Hypothalamus (tissue), 51 donors: ENCODE measurements at places on chromosomes 1 and 21.

DNA sequence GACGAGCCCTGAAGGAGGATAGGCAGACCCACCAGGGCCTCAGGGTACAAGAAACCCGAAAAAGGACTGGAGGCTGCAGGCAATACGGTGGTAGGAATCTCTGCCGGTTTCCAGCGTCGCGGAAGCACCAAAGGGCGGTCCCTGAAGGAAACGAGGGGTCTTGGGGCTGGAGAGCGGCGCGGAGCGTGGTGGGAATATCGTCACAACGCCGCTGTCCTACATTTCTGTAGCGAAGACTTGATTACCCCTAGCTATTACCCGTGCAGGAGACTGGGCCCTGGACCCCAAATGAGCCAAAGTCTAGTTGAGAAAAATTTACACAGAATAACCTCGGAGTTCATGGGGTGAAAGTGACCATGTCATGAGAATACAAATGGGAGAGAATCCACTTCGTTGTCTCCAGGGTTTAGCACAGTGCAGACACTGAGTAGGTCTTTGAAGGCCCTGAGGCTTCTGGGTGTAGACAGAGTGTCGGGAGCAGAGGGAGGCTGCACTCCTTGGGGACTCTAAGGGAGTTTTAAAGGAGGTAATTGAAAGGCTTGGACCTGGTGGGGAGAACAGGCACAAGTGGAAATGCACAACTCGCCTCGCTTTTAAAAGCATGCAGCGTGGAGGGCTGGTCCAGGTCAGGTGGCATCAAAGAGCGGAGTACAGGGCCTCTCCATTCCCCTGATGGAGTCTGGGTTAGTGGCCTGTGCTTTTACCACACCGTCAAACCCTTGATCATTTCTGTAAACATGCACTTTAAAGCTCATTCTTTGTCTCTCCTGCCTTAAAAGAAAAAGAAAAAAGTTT, 1.5 kb downstream of the ATP1A1 start:
- DNase-seq = no peak

- DNase-seq = no peak
Observed at GRCh38 chr21:37683396-37684114, 232.7 kb downstream of the KCNJ6 start.

DNA sequence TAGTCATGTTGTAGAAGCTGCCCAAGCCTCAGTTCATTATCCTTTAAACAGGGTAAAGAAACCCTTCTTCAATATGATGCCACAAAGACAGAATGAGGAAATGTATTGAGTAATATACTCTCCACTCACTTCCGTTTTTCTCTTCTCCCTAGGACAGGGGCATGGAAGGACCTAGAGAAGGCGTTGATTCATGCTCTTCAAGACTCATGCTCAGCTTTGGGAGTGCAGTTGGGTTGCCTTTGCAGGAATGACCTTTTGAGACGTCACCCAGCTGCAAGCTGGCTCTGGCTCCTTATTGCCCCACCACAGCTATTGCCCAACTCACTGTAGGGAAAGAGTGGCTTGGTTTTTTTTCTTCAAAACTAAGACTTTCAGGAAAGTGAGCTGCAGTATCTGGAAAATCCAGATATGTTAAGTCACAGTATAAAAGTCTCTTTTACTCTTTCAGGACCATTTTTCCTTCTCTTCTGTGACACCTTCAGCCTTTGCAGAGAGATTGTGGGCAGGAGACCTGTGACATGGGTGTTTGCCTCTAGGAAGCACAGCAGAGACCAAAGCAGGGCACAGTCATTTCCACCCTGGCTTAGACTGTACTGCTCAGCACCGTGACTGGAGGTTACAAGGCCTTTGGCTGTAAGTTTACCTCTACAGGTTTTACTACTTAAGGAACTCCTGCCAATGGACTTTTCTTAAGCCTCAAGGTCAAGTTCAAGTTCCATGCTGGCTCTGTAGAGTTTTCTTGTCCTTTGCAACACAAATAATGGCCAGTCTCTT, 39.5 kb downstream of the XCL2 start:
- DNase-seq = peak; percentile 3

- DNase-seq = no peak
Observed at GRCh38 chr1:190747704-190748103, 270.0 kb upstream of the BRINP3 start.

GRCh38 chr1:223331301-223331700, 32.7 kb downstream of the SUSD4 start:
- no peak for DNase-seq

DNA sequence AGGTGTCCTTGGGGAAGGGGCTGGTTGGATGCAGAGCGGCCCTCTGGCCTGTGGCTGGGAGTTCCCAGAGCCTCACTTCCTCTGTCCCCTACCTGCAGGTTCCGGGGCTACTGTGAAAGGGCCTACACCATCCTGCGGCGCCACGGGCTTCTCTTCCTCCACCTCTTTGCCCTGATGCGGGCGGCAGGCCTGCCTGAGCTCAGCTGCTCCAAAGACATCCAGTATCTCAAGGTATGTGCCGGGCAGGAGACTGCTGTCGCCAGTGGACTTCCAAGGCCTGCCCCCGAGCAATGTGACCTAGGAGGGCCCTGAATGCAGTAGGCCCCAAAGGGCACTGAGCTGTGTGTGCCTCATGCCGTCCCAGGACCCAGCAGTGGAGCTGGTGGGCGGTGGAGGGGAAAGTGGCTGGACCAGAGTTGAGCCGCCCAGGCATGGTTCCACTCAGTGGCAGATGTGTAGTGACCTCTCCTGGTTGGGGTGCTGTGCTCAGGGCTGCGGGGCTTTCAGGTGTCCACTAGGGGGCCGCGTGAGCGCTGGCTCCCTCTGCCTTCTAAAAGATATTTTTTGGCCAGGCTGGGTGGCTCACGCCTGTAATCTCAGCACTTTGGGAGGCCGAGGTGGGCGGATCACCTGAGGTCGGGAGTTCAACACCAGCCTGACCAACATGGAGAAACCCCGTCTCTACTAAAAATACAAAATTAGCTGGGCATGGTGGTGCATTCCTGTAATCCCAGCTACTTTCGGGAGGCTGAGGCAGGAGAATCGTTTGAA, 73.4 kb downstream of the PIK3CD start:
- DNase-seq = no peak

- DNase-seq = no peak
Observed at GRCh38 chr1:42319871-42320484, 15.1 kb downstream of the FOXJ3 start.

- DNase-seq = no peak
Observed at GRCh38 chr1:85563139-85563538, 17.4 kb upstream of the CCN1 start.

- DNase-seq = peak; percentile 2
Observed at GRCh38 chr1:42777852-42778251, 6.9 kb upstream of the TMEM269 start.

GRCh38 chr1:97013136-97013535, 291.6 kb downstream of the PTBP2 start:
- DNase-seq = no peak

DNA sequence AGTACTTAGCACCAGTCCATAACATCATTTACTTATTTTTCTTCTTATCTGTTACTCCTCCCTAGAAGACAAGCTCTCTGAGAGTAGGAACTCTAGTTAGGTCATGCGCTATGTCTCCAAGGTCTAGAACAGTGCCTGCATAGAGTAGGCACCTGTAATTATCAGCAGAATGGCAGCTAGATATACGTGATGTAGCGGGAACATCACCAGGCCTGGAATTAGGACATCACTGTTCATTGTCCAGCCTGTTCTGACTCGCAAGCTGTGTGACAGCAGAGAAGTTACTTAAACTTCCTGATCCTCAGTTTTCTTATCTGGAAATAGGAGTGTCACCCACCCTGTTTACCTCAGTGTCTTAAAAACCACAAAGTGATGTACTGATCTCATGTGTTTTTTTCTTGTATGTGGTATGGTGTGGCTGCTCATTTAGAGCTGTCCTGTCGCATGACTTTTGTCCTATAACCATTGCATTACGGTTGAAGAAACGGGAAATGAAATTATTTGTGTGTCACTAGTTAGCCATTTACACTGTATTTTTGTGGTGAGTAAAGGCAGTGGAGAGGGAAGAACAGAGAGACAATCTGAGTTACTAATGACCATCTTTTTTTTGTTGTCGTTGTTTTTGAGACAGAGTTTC, 37.1 kb upstream of the EXO1 start:
- no peak for DNase-seq

- no peak for DNase-seq
Observed at GRCh38 chr1:14452551-14452950, 145.9 kb upstream of the KAZN start.

GRCh38 chr1:232589812-232590743, 39.9 kb downstream of the SIPA1L2 start:
- no peak for DNase-seq

DNA sequence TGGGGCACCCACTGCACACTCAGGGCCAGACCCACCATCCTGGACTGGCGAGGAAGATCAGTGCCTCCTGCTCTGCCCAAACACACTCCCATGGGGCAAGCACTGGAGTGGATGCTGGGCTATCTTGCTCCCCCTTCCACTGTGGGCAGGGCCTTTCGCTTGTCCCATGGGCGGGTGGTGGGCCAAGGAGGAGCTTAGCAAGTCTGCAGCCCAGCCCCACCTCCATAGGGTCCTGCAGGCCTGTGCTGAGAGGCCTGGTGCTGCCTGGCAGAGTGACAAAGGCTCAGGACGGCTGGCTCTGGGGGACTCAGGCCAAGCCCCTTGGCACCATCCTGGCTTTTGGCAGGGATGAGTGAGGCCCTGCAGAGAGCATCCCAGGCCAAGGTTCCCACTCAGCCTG, 89.4 kb downstream of the PTPRU start:
- no peak for DNase-seq

DNA sequence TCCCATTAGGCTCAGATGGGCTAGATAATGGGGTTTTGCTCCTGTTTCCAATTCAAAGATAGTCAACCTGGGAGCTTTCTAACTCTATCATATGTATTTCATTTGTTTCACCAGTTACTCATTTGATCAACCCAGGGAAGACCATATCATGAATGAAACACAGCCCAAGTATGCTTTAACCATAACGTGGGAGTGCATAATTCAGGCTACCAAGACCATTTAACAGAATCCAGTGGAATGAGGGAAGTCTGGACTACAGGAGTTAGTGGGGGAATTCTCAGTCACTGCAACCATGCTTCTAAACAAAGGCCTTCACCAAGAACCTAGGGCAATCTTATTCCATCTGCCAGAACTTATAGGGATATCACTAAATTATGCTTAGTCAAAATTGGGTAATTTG, 15.0 kb upstream of the SLC16A1 start:
- no peak for DNase-seq

- DNase-seq = no peak
Observed at GRCh38 chr1:95770581-95770980, 536.6 kb downstream of the RWDD3 start.

DNA sequence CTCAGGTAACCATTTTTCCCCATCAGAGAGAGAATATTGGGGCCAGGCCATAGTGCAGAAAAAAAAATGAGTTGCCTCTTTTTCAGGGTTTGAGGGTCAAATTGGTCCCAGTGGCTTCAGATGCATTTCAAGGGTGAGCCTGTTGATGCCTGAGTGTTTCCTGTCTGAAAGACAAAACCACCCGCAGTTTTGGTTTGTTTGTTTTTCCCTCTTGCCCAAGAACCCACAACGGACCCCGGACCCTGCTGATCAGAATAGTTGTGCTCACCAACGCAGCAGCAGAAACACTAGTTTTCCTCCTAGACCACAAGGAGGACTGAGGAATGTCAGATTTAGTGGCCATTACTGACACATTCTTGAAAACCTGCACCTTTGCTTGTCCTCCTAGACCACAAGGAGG, 1433.1 kb downstream of the PLA2G4A start:
- no peak for DNase-seq

GRCh38 chr1:230794431-230794830, 47.2 kb downstream of the CAPN9 start:
- peak; percentile 6 for DNase-seq

GRCh38 chr1:12697397-12697796, 18.5 kb upstream of the AADACL3 start:
- no peak for DNase-seq

GRCh38 chr1:224170748-224171478, 12.1 kb upstream of the DEGS1 start:
- DNase-seq = no peak

DNA sequence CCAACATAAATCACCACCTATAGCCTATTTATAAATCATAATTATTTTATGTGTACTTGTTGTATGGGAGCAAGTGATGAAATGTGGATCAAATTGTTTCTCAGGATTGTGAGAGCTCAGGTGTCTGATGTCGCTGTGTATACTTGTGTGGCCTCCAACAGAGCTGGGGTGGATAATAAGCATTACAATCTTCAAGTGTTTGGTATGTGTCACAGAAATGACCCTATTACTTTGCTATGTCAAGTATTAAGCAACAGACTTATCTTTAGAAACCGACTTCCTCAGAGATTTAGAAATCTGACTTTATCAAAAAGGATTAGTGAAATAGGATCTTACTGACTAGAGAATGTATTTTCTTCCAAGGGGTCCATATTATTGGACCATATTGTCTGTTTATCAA, 280.9 kb downstream of the TPR start:
- no peak for DNase-seq

DNA sequence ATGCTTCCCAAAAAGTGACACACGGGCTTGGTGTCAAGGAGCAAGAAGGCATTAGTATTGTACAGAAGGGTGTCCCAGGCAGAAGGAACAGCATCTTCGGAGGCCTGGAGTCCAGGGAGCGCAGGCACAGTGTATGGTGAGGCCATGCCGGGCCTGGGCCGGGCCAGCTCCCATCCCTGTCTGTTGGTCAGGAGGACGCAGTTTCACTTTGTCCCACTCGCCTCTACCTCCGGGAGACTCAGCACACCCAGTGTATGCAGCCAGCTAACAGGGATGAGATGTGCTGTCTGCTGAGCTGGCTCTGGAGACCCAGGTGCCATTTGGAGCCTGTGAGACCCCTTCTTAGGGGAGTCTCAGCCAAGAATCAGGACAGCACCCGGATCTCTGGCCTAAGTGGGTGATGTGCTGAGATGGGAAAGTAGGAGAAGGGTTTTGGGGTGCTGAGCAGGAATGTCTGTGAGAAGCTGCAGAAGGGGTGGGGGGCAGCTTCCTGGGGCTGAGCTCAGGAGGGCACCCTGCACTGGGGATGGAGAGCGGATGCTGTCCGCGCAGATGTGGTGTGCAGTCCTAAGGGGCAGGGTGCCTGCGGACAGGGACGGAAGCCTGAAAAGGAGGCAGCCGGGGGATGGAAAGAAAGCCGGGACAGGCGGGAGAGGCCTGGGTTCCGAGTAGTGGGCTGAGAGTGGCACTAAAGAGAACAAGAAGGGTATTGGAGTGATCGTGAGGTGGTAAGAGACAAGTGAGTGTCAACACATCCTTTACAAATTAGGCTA, 25.7 kb downstream of the DMRTB1 start:
- DNase-seq = no peak

DNA sequence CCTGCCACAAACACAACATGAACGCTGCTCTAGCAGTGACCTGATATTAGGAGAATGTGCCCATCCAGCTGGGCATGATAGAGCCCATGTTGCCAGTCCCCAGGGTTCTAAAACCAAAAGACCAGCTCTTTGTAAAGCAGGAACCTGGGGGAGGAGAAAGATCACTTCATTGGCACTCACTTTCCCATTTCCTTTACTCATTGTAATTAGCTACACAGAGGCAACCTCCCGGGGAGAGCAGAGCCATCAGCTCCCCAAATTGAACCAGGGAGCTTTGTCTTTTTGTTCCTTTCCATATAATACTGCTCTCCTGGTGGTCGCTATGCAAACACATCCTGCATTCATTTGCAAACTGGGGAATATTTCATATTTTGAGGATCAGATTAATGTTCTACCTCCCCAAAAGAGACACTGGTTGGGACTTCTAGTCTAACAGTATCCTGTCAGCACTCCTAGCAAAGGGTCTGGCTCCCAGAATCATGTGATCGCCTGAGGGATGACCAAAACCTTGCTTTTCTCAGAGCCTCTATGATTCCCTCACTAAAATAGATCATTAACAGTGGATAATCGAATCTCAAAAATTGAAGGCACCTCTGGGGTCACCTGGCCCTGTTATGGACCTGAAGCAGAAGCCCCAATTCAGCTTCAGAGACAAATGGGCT, 76.7 kb upstream of the CD1D start:
- no peak for DNase-seq
